ENCODE measurements at places on chromosomes 7 and 10. TPM values are rescaled to one million over a fixed set of nuclear protein-coding genes. Genes with fewer than 3 reads are reported as not detected.

The CHAT gene
- total RNA-seq = not detected

The VIM gene
- 2,864 TPM for total RNA-seq

The TMEM176B gene
- total RNA-seq = not detected

The FAM241B gene
- 0.24 TPM for total RNA-seq

The ZWINT gene
- 99.1 TPM for total RNA-seq

The CARD11 gene
- total RNA-seq = 1.7 TPM

The OPN1SW gene
- not detected for total RNA-seq

The TMEM236 gene
- not detected for total RNA-seq

The CFAP70 gene
- total RNA-seq = 0.11 TPM

The TEX47 gene
- total RNA-seq = not detected

The CREB5 gene
- 3.0 TPM for total RNA-seq

The PPP1R9A gene
- 13.2 TPM for total RNA-seq

The CHPF2 gene
- total RNA-seq = 40.2 TPM

The SGCE gene
- 27.2 TPM for total RNA-seq

Data from A375 (cell line).